ENCODE measurements at places on chromosomes 12 and 14.

- DNase-seq: peak; percentile 43
Measured at GRCh38 chr12:90233168-90234100, 524.8 kb upstream of the ATP2B1 start.

GRCh38 chr12:116896411-116896924, 14.3 kb upstream of the FBXW8 start:
- DNase-seq: no peak

- peak; percentile 77 for DNase-seq
Measured at GRCh38 chr12:108730365-108731104, 783 bp downstream of the CORO1C start.

- peak; percentile 78 for DNase-seq
Measured at GRCh38 chr12:122395319-122395718, 27.1 kb downstream of the CLIP1 start.

GRCh38 chr14:24888532-24888931, 161.4 kb downstream of the STXBP6 start:
- no peak for DNase-seq

DNA sequence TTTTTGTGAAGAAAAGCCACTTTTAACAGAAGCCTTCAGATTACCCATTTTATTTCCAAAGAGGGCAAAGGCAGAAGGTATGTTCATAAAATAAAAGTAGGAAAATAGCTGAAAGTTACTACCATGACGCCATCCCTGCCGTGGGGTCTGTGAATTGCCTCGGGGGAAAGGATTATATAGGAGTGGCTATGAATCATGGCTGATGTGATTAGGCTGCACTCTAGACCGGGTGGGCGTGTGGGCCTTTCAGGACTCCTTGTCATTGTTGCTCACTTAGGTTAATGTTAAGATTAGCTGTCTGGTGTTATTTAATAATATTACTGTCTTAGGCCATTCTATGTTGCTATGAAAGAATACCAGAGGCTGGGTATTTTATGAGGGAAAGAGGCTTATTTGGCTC, 195.5 kb downstream of the EGLN3 start:
- DNase-seq: peak; percentile 26

- no peak for DNase-seq
Measured at GRCh38 chr14:51931308-51931707, 58.0 kb upstream of the RTRAF start.

DNA sequence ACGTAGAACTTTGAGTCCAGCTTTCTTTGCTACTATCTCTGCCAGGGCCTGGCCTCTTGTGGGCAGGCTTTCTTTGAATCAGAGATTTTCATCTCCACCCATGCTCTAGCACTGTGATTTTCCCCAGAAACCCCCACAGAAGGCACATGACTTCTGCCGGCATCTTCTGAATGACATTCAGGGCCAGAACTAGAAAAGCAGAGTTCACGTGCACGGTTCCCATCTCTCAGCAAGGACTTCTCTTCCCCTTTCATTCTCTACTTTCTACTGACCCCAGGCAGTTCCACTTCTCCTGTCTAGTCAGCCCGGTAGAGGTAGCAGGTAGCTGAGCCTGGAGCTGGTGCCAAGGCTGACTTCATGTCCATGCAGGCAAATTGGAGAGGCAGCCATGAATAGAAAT, 26.9 kb downstream of the BATF start:
- no peak for DNase-seq

- no peak for DNase-seq
Measured at GRCh38 chr12:53980104-53980801, 4.7 kb upstream of the HOXC10 start.

DNA sequence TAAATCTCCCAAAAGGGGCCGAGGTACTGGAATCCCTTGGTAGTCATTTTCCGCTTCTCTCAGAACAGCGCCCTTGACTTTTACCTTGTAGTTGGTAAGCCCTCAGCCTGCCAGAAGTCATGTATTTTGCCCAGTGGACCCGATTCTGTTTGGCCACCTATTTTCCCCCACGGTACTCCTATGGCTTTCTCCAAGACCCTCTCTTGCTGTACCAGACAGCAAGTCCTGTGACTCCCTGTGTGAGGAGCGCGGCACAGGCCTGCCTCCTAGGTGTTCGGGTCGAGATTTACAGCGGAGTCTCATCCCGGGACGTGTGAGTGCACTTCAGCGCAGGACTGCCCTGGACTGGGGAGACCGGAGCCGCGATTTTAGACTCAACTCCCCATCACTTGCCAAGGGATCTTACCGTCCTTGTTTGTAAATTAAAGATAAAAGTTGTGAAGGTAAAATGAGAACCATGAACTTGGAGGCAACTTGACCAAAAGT, 1.1 kb upstream of the MBD6 start:
- DNase-seq: peak; percentile 52

- no peak for DNase-seq
Measured at GRCh38 chr12:5012337-5012736, 31.3 kb upstream of the KCNA5 start.

GRCh38 chr12:99804715-99805114, 157.2 kb downstream of the GARIN6 start:
- DNase-seq: peak; percentile 15

DNA sequence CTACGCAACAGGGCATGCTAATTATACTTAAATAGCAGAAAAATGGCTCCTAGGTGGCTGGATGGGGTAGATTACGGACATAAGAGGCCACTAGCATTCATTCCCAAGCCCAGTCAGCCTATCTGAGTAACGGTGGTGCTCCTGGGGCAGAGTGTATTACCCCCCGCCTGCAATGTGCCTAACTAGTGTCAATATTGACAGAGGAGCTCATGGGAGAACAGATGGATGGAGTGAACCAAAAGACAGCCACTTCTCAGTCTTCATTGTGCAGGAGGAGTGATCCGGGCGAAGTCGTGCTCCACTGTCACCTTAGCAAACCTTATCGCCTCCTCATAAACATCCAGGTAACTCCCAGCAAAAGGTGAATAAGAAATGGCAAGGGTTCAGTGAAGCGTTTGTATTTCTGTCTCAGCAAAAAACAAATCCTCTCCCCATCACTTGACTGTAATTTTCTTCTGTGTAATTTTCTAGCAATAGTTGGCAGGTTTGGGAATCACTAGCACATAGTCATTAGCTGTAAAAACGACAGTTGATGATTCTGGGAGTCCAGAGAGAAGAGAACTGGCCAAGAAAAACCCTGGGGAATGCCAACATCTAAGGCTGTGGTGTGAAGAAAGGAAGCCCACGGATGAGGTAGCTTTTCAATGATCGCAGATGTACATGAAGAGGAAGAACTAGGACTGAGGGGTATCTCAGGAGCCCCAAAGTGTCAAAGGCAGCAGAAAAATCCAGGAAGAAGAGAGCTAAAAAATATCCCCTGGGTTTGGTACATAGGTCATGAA, 126.6 kb upstream of the BCL2L14 start:
- no peak for DNase-seq

DNA sequence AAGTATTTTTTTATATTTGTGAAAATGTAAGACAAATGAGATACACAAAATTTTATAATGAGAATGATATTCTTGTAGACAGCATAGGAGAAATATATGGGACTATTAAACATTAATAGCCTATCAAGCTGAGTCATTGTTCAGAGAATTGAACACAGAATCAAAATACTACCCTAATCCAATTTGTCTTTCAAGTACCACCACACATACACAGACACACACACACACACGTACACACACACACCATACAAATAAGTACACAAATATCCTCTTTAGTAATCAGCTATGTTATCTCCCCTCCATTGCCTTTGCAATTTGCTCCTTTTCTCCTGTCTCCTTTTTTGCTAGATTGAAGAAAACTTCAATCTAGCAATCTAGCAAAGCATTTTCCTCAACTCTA, 499.3 kb downstream of the FOXG1 start:
- no peak for DNase-seq

DNA sequence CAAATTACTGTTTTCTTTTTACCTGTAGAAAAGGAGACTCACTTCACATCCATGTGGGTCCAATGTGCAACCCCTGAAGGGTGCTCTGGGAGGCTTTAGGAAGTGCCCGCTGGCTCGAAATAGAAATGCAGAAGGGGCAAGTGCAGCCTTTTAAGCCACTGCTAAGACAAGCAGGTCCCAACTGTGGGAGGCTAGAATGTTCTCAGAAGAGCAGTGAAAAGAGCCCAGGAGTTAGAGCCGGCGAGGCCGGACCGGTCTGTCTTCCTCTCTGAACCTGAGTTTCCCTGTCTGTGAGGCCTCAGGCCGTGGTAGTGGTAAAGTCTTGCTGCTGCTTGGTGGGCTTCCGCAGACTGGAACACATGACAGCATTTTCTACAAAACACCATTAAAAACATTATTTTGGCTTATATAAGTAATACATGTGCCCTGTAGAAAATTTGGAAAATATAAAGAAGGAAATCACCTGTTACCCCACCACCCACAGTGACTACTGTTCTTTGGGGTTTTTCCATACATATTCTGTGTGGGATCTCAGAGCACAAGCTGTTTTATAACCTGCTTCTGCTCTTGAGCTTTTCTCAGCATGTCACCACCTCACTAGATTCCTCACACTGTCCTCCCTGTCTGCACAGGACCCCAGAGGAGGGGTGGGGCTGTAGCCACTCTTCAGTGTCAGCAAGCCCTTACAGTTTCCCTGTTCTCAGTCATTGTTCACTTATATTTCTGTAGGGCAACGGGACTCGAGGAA, 6.0 kb downstream of the CKB start:
- DNase-seq: no peak

DNA sequence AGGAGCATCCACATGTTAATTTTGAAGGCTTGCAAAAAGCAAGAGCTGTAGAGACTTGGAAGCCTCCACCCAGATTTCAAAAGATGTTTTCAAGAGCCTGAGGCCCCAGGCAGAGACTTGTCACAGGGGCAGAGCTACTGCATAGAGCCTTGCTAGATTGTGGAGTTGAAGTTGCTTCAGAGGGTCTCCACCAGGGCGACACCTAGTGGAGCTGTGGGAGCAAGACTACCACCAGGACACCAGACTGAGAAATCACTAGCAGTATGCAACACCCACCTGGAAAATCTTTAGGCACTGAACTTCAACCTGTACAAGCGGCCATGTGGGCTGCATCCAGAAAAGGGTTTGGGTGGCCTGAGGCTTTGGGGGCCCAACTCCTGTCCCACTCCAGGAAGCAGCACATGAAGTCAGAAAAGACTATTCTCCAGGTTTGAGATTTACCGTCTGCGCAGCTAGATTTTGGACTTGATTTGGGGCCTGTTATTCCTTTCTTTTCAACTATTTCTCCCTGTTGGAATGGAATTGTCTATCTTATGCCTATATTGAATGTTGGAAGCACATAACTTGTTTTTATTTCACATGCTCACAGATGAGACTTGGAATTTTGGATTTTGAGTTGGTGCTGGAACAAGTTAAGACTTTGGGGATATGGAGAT, 508.6 kb downstream of the FLRT2 start:
- peak; percentile 45 for DNase-seq

- no peak for DNase-seq
Measured at GRCh38 chr12:120156315-120157259, 37.9 kb downstream of the GCN1 start.

GRCh38 chr14:90536511-90537191, 139.8 kb downstream of the CALM1 start:
- no peak for DNase-seq

- DNase-seq: peak; percentile 87
Measured at GRCh38 chr14:36279306-36280190, 40.9 kb downstream of the MBIP start.

DNA sequence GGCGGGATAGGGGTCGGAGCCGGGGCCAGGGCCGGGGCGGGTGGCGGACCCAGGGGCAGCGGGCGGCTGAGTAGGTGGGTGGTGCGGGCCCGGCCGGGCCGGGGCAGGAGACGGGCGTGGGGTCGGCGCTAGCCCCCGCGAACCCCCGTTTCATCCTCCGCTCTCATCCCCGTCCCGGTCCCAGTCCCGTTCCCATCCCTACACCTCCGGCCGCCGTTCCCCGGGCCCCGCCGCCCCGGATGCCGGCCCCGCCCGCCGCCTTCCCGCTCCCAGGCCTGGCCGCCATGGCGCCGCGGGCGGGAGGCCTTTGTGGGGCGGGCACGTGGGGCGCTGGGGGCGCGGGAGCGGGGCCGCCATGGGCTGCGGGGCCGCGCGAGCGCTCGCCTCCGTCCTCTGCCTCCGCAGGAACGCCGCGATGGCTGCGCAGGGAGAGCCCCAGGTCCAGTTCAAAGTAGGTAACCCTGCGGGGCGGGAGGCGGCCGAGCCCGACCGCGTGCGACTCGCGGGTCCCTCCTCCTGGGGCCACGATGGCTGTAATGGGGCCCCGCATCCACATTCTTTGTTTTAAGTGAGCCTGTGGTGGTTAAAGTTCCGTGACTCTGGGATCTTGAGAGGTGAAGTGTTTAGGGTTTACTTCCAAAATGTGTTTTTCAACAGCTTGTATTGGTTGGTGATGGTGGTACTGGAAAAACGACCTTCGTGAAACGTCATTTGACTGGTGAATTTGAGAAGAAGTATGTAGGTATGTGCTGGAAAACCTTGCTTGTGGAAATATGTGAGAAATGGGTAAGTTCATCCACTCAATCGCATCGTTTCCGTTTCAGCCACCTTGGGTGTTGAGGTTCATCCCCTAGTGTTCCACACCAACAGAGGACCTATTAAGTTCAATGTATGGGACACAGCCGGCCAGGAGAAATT, 572 bp downstream of the RAN start:
- DNase-seq: no peak

DNA sequence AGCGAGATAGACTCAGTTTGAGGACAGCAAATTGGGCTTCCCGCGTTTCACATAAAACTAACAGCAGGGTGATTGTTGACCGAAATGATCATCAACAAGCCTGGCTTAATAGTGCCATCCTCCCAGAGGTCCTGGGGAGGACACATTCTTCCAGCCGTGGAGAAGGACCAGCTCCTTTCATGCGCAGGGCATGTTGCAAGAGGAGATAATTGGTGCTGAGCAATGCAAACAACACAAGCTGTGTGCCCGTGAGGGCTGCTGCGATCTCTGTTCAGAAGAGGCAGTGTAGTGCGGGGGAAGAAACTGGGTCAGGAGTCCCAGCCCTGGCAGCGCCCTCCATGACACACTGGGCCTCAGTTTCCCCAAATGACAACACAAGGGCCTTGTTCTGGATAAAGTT, 54.3 kb downstream of the CCDC85C start:
- DNase-seq: no peak

DNA sequence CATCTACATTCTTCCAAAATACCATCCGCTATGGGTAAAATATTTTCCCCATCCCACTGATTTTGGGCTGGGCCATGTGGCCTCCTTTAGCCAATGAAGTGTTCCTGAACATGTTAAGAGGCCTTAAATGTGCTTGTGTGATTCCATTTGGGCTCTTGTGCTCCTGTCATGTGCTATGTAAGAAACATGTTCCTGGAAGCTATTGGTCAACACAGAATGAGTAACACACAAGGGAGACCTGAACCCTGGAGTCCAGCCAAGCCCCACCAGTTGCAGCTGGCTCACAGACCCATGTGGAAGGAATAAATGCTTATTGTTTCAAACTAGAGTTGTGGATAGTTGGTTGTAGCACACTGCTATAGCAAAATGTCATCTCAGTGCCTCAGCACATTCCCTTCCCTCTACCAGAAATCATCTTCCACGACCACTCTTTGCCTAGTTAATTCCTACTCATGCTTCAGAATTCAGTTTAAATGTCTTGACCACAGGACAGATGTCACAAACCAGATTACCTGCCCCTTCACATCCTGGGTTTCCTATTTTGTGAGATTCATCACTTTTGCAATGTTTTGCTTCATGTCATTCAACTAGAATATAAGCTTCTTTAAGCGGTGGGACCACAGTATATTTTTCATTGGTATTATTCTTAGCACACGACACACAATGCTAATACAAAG, 217.3 kb upstream of the EEA1 start:
- DNase-seq: peak; percentile 54

- no peak for DNase-seq
Measured at GRCh38 chr12:131438881-131439280, 272.0 kb upstream of the SFSWAP start.

GRCh38 chr12:84572196-84572595, 340.4 kb downstream of the SLC6A15 start:
- peak; percentile 21 for DNase-seq

GRCh38 chr12:102483466-102483865, 3.1 kb upstream of the IGF1 start:
- no peak for DNase-seq
